Caki2 (cell line): ENCODE measurements at places on chromosomes 2 and 18.

GRCh38 chr2:179139506-179139905, 89.6 kb upstream of the CCDC141 start:
- no peak for DNase-seq

DNA sequence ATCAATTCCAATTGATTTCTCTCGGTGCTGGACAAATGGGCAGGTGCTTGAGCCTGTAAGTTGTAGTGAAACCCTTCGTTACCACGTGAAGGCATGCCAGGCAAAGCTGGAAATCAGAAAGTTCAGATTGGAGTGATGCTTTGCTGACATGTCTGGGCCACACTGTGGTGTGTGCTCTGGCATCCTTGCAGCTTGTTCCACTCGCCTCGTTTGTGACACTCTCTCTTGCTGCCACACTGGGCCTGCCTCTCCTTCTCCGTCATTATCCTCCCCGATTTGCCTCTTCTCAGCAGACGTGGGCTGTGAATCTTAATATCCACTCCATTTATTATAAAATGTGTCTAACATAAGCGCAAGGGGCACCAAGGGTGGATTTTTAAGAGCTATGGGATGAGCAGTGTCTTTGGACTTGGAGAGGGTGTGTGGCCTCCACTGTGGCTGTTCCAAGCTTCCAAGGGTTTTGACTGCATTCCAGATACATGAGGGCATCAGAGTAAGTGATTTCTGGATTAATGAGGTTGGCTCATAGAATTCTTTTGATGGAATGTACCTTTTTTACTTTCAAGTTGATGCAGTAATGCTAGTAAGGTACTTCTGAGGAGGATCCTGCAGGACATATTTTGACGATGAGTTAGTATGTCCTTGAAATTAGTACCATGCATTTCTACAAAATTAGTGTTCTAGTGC, 238.8 kb downstream of the TPGS2 start:
- no peak for DNase-seq

DNA sequence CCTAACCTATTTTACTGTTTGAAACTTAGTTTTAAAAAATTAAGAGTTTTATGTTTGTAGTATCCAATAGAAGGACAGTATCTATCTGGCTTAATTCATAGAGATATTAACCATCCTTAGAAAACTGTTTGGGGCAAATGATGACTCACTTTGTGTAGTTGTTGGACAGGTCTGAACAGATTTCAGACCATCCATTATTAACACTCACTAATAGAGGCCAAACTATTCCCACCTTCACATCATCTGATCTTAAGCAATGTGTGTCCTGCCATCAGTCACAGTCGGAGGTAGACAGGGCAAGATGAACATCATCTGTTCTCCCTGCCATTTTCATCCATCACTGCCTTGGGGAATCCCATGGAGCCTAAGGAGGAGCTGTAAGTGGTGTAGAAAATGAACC, 164.6 kb upstream of the DCC start:
- DNase-seq: no peak

DNA sequence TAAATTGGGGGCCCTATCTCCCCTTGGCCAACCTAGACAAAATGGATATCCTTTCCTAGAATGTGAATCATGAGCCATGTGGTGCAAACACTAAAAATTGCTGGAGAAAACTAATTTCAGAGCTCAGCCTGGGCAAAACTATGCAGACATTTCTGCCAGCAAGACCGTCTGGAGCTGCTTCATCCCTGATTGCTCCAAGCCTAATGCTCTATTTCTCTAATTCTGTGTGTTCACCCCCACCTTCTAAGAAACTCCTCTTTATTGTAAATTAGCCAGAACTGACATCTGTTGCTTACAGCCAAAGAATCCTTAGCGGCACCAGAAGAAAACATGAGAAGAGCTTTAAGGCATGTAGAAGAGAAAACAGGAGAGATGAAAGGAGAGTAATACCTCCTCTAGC, 337.7 kb upstream of the CHAC2 start:
- no peak for DNase-seq

DNA sequence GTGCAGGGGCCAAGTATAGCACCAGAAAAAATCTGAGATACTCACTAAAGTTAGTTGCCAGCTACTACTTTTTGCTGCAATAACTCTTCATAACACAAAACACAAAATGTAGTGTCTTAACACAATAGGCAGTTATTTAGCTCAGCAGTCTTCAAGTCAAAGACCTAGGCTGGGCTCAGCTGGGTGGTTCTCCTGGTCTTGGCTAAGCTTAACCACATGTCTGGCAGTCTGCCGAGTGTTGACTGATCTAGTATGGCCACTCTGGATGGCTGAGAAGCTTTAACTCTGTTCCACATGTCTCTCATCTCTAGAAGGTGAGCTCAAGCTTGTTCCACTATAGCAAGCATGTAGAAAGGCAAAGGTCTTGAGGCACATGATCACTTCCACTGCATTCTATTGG, 451.6 kb downstream of the SOX11 start:
- DNase-seq: no peak

GRCh38 chr2:37224063-37224462, 7.3 kb downstream of the CEBPZ start:
- no peak for DNase-seq

DNA sequence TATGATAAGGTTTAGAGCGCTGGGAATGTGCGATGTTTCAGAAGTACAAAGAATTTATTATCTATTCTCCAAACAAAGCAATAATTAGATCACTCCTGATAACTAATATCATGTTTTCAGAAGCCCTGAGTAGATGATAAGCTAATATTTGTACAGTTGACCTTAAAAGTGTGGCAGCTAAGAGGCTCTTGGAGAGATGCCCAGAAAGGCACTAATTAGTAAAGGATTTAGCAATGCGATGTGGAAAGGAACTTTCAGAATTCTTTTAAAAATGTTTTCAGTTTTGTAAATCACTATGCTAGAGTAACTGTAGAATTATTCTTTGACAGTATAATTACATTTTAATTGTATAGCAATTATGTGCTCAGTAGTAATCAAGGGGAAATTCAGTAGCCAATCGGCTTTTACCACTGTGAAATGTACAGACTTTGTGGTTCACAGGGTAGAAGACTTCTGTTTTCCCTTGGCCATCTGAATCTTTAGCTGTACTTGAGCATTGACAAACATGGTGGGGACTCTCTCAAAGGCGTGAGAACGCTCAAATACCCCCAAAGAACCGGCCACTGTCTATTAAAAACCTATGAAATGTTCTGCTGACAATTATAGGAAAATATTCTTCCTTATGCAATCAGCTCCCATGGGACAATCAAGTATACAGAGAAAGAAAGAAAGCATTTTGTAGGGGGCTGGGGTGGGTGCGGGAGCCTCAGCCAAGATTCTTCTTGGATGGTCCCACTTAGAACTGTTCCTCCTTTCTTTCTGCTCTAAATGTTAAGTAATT, 262.8 kb upstream of the AGAP1 start:
- DNase-seq: no peak

- no peak for DNase-seq
Measured at GRCh38 chr2:174826051-174826450, 61.8 kb upstream of the CHRNA1 start.

GRCh38 chr18:13500869-13501542, 225.4 kb downstream of the FAM210A start:
- DNase-seq: peak; percentile 4

DNA sequence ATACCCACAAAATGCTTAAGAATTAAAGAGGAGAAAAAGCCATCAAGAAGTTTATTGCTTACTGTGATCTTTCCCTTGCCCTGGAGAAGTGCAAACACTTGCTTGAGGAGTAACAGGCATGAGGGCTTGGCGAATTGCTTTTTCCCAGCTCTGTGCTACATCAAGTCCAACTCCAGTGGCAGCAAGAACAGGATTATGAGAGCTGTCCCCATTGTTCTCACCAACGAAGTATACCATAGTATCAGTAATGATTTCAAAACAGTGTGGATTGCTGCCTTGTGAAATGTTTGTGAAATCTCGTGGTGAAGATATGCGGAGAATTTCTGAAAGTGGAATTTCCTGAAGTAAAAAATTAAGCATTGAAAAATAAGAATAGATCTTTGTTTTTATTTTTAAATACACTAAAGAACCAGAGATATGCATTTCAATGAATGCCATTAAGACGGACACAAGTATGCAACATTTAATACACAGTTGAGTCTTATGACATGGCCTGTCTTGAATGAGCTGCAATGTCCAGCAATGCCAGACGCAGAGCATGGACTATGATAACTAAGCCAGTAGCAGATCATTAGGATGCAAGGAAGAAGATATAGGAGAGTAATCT, 43.0 kb downstream of the NDUFAF7 start:
- no peak for DNase-seq

- peak; percentile 69 for DNase-seq
Measured at GRCh38 chr2:70029814-70030409, 57.4 kb upstream of the PCBP1 start.

DNA sequence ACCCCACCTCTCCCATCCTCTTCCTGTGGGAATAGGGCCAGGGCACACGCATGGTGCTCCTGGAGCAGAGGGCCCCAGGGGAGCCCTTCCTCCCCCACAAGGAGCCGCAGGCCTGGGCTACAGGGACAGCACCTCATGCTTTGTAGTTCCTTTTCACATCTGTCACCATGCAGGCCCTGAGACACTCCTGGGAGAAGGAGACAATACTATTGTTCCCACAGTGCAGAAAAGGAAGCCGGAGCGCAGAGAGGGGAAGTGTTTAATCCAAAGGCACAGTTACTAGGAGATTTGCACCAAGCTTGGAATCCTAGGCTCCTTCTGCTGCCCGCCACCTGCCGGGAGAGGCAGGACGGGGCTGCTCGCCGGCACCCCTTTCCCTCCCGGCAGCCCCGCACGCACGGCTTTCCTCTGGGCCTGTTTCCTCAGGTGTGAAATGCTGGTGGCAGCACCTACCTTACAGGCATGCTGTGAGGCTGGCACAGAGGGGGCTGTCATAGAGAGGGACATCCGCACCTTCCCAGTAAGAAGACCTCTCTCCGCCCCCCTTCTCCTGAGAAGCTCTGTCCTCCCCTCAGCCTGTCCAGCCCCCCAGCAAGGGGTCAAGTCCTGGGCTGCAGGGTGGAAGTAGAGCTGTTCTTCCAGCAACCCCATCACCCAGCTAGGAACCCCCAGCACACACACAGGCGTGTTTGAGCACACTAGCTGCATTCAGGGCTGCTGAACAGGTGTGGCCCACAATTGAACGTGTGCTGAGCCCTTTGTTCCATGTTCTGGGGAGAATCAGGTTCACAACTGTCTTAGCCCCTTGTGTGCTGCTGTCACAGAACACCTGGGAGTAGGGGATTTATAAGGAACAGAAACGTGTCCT, 62.6 kb downstream of the SMAD7 start:
- DNase-seq: no peak

DNA sequence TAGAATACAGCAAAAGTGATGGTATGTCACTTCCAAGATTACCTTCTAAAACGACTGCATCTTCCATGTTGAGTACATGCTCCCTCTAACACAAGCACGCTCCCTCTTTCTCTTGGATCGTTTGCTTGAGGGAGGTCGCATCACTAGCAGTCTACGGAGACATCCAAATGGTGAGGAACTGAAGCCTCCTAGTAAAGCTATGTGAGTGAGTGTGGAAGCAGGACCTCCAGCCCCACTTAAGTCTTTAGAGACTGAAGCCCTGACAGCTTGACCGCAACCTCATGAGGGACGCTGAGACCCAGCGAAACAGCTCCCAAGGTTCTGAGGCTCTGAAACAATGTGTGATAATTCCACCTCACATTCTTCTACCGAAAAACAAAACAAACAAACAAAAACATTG, 486.7 kb upstream of the GCFC2 start:
- no peak for DNase-seq
